ENCODE measurements at places on chromosomes 13 and 19.

DNA sequence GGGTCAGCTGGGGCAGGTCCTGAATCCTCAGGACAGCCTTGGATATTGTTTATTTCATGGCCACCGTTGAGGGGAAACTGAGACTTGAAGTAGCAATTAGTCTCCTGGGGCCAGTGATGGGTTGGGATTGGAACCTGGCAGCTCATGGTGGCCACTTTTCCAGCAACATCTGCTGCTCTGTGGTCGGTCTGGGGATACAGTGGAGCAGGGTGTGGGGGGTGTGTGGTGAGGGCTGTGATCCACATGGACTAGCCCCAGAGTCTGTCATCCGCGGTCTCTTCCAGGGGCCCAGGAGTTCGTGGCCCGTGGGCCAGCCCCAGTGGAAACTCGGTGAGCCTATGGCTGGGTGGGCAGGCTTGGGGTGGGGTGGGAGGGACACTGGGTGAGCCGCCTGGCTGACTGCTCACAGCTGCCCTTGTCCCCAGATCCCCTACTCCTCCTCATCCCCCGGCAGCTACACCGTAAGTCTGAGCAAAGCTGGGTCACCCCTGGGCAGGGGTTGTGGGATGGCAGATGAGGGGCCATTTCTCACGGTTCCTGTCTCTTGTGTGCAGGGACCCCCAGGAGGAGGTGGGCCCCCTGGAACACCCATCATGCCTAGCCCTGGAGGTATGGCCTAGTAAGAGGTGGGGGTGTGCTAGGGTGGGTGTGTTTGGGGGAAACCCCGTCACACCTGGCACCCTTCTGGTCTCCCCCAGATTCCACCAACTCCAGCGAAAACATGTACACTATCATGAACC lies 5.5 kb downstream of the ISYNA1 start:
- DNase-seq = no peak

- no peak for DNase-seq
These were observed 77.1 kb downstream of the DCLK1 start for GRCh38 chr13:36054041-36054440.

DNA sequence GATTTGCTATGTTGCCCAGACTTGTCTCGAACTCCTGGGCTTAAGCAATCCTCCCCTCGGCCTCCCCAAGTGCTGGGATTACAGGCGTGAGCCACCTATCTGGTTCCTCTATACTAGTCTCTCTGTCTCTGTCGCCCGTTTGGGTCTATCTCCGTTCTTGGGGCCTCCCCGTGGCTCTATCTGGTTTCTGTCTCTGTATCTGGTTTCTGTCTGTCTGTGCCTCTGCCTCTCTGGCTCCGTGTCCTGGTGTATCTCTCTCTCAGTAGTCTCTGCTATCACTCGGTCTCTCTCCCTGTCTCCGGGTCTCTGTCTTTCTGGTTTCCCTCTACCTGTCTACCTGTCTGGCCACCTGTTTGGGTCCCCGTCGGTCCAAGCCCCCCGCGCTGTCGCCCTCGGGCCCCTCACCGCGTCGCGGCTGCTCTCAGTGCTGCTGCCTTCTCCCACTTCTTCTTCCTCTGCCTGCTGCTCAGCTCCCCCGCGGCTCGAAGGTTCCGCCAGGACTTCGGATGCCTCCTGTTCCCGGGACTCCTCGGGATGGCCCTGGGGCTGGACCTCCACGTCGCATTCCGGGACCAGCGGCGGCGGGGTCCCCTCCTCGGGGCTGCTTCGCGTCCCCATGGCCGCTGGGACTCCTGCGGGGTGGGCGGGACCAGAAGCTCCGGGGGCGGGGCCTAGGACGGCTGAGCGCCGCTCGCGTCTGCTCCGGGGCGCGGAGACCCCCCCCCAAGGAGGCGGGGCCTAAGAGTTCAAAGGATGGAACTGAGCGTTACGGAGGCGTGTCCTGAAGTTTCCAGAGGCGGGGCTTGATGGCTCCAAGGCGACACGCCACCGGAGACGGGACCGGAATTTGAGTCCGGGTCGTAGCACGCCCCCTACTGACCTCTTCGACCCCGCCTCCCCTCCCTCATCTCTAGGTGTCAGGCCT lies 783 bp downstream of the PHLDB3 start:
- peak; percentile 98 for DNase-seq

DNA sequence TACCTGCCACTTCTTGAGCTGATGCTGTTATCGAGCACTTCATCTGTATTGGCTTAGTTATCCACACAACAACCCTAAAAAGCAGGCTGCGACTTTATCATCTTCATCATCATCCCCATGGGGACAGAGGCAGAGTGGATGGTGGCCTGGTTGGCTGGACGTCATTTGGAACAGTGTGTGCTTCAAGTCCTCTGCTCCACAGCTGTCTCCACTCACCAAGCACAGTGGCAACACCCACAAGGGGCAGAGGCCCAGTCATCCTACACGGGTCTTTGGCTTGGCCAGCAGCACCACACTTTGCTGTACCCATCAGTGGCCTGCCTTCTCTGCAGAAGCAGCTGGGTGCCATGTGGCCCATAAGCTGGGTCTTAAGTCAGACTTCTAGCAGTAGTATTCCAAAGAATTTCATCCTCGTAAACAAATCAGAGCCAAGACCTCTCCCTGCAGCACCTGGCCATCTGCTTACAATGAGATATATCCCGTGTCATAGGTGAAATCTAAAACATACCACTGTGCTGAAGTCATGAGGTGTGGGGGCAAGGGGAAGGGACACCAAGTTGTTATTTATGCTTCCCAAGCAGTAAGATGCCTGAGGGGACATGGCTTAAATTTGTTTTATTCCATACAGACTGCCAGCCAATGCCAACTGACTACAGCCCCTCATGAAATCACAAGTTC lies 47.9 kb upstream of the EPHX3 start:
- DNase-seq = no peak

- DNase-seq = no peak
These were observed 6.1 kb upstream of the ZNF787 start for GRCh38 chr19:56126983-56127780.

GRCh38 chr13:44786756-44787155 lies 202.5 kb downstream of the NUFIP1 start:
- no peak for DNase-seq

Data from CD4-positive, alpha-beta T cell treated with Interferon alpha-2 for 1 hour (primary cell).